Fibroblast of skin of back (primary cell): ENCODE measurements at places on chromosomes 16 and 17.

GRCh38 chr17:48066656-48067055 is 18.5 kb downstream of the NFE2L1 start:
- DNase-seq, result no peak

GRCh38 chr16:54651440-54652195 is 279.0 kb upstream of the IRX5 start:
- no peak for DNase-seq

DNA sequence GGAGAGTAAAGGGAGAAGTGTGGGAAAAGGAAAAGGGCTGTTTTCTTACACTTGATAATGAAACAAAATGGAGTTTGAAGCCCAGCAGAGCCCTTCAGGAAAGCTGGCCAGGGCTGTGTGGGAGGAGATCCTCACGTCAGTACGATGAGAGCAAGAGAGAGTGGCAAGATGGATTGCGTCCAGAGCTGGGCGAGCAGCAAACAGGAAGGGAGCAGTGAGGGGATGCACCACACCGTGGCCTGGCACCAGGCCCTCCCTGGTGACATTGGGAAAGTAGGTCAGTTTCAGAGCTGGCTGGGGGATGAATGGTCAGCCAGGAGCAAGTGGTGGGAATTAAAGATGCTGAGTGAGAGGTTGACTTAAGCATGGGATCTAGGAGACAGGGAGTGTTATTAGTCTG is 273.6 kb downstream of the GRIN2A start:
- no peak for DNase-seq

- DNase-seq, result no peak
These were observed 151.4 kb downstream of the BANP start for GRCh38 chr16:88102597-88102996.

DNA sequence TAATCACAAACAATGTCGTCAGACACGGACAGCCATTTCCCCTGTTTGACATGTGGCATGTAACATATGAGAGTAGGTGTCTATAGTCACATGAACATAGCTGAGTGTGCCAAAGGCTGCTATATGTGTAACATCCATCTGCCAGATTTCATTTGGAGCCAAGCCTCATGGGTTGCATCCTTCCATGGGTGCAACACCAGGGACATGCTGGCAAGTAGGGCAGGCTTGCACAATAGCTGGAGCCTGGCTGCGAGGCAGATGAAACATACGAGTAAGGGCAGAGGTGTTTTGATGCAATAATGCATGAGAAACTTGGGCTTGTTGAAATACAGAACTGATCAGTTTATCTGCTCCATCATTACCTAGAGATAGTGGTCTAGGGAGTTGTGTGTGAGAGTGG is 9.0 kb upstream of the ZNF689 start:
- DNase-seq, result no peak
